ENCODE measurements at places on chromosomes 2 and 18. TPM values are rescaled to one million over a fixed set of nuclear protein-coding genes. Genes with fewer than 3 reads are reported as not detected.
A peak's percentile ranks its signal among the peaks of the same experiment; 100 is the strongest.

- no peaks in the 10 kb centered on the region for H3K4me1 ChIP-seq
- peaks cover 30% of the 10 kb centered on the region for H3K36me3 ChIP-seq
- H3K4me3 ChIP-seq = no peak overlapping the region
- H3K27ac ChIP-seq = no peak overlapping the region
These were observed 104.7 kb upstream of the NOSTRIN start for GRCh38 chr2:168697668-168698121.

DNA sequence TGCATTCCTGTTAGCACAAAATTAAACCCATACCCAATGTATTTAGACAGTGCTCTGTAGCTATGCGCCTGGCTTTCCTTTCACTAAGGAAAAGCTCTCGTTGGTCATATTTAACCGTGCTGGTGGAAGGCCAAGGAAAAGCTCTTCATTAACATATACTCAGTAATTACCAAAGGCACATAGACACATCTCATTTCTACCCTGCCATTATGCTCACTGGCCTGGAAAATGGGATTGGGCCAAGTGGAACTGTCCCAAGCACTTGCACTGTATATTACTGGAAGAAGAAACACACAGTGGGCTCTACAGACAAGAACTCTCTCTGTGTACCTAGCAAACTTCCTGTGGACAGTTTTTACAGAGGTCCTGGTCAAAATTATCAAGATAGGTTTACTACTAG lies 274.4 kb downstream of the ERBB4 start:
- H3K27ac ChIP-seq = no peak overlapping the region
- DNase-seq = no peak
- no peaks in the 10 kb centered on the region for H3K4me1 ChIP-seq
- H3K27me3 ChIP-seq = no peaks in the 10 kb centered on the region
- H3K4me3 ChIP-seq = no peak overlapping the region

DNA sequence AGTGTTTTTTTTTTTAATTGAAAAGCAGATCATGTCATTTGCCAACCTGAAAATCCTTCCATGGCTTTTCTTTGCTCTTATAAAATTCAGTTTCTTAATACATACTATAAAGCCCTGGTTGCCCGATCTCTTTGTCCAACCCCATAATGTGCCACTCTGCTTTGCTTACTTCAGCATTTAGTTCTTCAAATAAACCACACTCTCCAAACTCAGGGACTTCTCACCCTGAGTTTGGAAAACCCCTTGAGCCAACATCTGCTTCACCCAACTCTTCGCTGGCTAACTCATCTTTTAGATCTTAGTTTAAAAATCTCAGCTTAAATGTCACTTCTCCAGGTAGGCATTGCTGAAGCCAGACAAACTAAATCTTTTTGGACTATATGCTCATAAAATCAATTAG lies 1.3 kb upstream of the STAT1 start:
- no peak overlapping the region for H3K27ac ChIP-seq
- peaks cover 39% of the 10 kb centered on the region for H3K4me1 ChIP-seq
- peaks cover 7% of the 10 kb centered on the region for H3K36me3 ChIP-seq
- DNase-seq = no peak
- H3K27me3 ChIP-seq = no peaks in the 10 kb centered on the region

GRCh38 chr18:9642799-9643462 lies 28.6 kb upstream of the PPP4R1 start:
- DNase-seq = no peak
- no peak overlapping the region for H3K27ac ChIP-seq
- H3K4me3 ChIP-seq = no peak overlapping the region

DNA sequence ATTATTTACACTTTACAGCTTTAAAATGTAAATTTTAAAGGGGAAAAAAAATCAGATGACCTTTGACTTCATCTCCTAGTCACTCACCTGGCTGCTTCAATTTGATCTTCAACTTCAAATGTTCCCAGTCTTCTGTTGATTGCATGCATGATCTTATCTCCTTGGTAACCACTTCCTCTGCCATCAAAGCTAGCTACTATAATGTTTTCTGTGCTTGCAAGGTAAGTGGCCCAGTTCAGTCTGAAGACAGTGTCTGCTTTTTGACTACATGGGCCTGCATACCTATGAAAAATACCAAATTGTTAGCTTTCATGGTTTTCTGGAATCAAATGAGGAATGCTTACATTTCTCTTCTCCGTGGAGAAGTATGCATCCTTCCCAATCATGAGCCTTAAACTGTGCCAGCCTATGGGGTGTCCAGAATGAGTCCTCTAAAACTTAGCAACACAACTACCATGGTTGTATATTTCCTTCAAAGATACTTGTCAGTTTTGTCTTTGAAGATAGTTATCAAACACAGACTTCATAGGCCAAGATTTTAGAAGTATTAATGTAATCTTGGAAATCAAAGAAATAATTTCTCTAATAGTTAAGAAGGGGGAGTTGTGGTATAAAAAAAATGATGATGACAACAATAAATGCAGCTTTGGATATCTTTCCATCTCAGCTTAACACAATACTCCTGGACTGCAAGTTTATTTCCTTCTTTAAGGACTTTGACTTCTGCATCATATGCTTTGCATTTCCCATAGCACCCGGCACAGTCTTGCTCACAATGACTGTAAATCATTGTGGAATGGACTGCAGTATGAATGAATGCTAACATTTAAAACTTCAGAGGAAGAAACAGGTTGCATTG lies 62.1 kb downstream of the DPP4 start:
- no peak overlapping the region for H3K4me3 ChIP-seq
- peaks cover 10% of the 10 kb centered on the region for H3K36me3 ChIP-seq
- peaks cover 60% of the 10 kb centered on the region for H3K4me1 ChIP-seq
- no peaks in the 10 kb centered on the region for H3K27me3 ChIP-seq
- no peak for DNase-seq

DNA sequence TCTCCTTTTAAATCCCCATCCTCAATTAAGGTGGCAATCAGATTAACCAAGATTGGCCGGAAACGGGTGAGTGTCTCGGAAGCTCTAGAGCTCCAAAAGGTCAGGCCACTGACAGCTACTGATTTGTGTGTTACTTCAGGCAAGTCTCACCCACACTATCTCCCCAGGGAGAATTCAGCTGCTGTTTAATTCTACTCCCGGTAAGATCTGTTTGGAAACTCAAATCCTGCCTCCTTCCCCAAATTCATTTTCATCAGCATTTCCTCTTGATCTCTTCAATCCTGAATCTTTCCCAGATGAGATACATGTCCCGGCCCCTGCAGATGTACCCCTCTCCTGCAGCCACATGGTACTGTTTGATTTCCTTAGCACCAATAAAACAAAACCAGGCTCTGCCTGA lies 34.9 kb downstream of the EFR3B start:
- H3K4me3 ChIP-seq = no peak overlapping the region
- no peak for DNase-seq
- no peak overlapping the region for H3K27ac ChIP-seq
- H3K27me3 ChIP-seq = peaks cover 25% of the 10 kb centered on the region

DNA sequence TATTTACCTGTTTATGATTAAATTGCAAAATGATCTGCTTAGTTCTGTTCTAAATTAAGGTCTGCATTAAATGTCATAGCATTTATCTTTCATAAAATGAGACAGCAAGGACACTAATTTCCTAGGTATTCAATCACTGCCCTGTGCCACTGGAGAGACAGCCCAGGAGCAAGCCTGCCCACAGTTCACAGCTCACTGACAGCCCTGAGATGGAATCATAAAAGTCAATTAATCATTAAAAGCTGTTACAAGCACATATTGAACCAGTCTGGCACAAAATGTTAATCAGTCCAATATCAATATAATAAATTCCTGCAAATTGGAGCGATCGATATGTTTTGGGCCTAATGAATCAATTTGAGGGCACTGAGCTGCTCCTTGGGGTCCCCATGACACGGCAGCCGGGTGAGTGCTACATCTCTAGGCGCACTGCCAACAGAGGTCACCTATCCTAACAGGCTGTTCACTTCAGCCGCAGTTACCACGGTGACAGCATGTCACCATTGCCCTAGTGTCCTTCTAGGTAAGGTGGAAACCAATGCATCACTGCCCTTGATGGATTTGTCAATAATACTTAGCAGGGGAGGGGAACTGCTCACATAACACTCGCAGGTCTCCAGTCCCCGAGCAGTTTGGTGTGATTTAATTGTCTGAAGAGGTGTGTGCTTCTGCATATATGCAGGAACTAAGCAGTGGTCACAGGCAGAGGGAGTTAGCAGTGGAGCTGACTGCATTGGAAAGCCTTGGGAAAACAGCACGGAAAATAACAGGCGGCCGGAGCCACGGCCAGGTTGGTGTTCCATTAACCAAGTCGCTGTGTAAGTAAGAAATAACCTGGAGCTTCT lies 47.3 kb downstream of the POU3F3 start:
- H3K4me3 ChIP-seq = no peak overlapping the region
- no peak overlapping the region for H3K27ac ChIP-seq
- no peak for DNase-seq
- H3K27me3 ChIP-seq = peaks cover 3% of the 10 kb centered on the region
- no peaks in the 10 kb centered on the region for H3K36me3 ChIP-seq

DNA sequence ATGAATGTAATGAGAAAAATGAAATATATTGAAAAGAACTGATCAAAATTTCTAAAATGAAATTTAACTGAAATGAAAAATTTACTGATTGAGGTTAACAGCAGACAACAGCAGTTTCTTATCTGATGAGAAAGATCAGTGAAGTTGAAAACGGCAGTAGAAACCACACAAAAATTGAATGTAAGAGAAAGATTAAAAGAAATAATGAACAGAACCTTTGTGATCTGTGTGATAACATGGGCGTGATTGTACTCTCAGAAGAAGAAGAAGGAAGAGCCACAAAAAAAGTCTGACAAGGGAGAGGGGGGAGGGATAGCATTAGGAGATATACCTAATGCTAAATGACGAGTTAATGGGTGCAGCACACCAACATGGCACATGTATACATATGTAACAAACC lies 45.2 kb downstream of the FAM117B start:
- H3K27me3 ChIP-seq = no peaks in the 10 kb centered on the region
- H3K36me3 ChIP-seq = peaks cover 29% of the 10 kb centered on the region
- peaks cover 37% of the 10 kb centered on the region for H3K4me1 ChIP-seq
- no peak for DNase-seq
- no peak overlapping the region for H3K4me3 ChIP-seq
- H3K27ac ChIP-seq = no peak overlapping the region

GRCh38 chr18:12391487-12392165 lies 14.6 kb upstream of the AFG3L2 start:
- no peaks in the 10 kb centered on the region for H3K36me3 ChIP-seq
- peak; percentile 72 for DNase-seq
- H3K4me1 ChIP-seq = no peaks in the 10 kb centered on the region
- H3K27ac ChIP-seq = no peak overlapping the region
- H3K27me3 ChIP-seq = peaks cover 6% of the 10 kb centered on the region
- H3K4me3 ChIP-seq = no peak overlapping the region

DNA sequence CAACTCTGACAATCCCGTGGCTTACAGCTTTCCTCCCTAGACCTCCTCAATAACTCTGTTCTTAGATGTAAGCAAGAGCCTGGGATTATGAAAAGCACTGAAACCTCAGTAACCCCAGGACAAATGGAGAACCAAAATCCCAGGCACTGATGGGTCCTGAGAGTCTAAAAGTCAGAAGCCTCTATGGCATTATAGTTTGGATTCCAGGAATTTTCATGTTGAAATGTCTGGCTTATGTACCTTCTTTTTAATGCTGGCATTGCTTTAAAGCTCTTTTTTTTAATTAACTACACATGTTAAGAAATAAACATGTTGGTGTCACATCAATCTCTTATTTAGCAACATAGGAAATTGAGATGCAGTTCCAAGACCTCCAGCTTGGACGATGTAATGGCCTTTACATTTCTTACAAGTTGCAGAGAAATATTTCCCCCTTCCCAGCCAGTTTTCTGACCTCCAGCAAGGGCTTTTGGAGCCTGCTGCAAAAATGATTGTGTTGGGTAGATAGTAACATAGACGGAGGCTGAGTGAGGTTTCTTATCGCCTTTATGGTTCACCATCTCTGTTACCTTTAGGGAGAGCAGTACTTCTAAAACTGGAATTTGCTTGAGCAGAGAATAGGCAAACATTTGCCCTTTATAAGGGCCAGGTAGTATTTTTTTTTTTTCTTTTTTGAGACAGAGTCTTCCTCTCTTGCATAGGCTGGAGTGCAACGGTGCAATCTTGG lies 84.8 kb upstream of the RASGRP3 start:
- H3K36me3 ChIP-seq = no peaks in the 10 kb centered on the region
- no peak overlapping the region for H3K4me3 ChIP-seq
- no peaks in the 10 kb centered on the region for H3K4me1 ChIP-seq
- DNase-seq = no peak

The RGPD6 gene
- 17.1 TPM for total RNA-seq

The SKOR2 gene
- 0.14 TPM for total RNA-seq

The ABCG8 gene
- not detected for total RNA-seq

The FAHD2A gene
- total RNA-seq = 37.9 TPM

The TEX44 gene
- not detected for total RNA-seq

The DAPL1 gene
- total RNA-seq = not detected

Data from activated CD4-positive, alpha-beta T cell treated with anti-CD3 and anti-CD28 coated beads for 36 hours (primary cell).